ENCODE measurements at places on chromosomes 7 and 10.

DNA sequence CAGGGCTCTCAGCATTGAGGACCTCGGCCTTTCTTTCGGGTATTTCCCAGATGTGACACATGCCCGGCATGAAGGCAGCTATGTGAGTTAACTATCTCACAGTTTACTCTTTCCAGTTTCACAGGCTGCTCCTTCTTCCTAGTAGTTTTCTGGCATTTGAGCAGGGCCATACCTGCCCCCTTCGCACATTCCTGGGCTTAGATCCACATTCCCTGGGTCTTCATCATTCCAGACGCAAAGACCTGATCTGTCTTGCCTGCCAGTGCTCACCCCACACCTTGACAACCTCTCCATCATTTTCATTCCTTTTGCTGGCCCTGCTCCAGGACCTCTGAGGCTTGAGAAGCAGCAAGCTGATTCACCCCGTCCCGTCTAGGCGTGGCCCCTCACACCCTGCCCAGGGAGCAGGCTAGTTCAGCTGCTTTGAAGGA is 227.5 kb downstream of the WDR11 start:
- DNase-seq: no peak

- no peak for DNase-seq
Observed at GRCh38 chr7:51592842-51593599, 276.4 kb upstream of the COBL start.

GRCh38 chr7:85489498-85489897 is 302.6 kb upstream of the SEMA3D start:
- DNase-seq: no peak

GRCh38 chr10:33506391-33506790 is 171.9 kb upstream of the NRP1 start:
- DNase-seq: no peak

- DNase-seq: no peak
Observed at GRCh38 chr10:718143-718700, 28.8 kb upstream of the DIP2C start.

- DNase-seq: no peak
Observed at GRCh38 chr10:30051220-30051619, 8.2 kb downstream of the JCAD start.

GRCh38 chr7:92988051-92988450 is 129.7 kb downstream of the SAMD9 start:
- DNase-seq: no peak

DNA sequence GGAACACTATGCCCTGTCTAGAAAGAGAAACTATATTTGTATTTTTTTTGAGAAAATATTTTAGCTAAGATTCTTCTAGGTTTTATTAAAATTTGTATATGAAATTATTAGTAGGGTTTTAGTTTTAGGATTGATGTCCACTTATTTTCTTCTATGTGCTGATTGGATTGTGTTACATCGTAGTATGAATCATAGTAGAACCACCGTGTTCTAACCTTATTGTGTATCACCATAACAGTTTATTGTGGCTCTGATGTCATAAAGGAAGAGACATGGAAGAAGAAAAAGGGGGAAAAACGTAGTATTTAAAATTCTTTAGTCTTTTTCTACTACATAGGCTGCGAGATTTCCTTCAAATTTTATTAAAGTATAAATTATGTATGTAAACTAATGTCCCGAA is 1.9 kb downstream of the AGBL3 start:
- DNase-seq: no peak

DNA sequence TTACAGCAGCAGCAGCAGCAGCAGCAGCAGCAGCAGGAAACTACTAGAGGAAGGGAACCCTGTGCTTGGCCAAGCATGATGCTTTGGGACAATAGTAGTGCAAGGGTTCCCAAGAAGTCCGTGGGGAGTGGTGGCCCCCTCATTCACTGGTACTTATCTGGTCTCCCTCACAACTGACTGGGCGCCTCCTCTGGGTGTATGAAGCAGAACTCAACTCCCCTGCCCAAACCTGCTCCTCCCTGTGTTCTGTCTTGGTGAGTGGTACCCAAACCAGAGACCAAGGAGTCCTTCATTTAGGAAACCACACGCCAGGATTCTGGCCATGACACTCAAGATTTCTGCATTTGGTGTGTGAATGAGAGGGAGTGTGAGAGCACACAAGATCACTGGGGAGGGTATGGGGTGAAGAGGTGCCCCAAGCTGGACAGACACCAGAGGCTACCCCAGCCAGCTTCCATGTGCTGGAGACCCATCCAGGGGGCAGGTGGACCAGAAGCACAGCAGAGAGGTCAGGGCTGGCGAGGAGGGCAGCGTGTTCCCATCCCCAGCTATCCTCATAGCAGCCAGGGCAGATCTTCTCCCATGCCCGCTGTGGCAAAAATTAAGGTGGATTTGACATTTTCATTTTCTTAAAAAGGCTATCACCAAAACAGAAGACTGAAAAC is 10.6 kb upstream of the ZNF777 start:
- no peak for DNase-seq

- DNase-seq: no peak
Observed at GRCh38 chr7:86931439-86931838, 128.0 kb downstream of the ELAPOR2 start.

- DNase-seq: no peak
Observed at GRCh38 chr7:106737202-106737562, 76.2 kb upstream of the CCDC71L start.

- no peak for DNase-seq
Observed at GRCh38 chr10:48453451-48454301, 147.2 kb downstream of the MAPK8 start.

DNA sequence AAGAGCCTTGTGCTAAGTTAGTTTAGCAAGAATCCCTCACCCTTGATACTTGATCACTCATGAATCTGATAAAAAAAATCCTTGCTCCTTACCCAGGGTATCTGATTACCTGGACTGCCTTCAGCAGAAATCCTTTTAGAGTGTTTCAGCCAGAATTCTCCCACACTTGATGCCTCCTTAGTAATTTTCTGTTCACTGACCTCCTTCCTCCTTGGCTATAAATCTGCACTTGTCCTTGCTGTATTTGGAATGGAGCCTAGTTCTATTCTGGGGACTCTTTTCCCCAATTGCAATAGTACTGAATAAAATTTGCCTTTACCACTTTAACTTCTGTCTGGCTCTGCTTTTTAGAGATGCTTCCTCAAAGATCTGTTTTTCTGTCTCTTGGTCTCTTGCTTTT is 84.9 kb downstream of the RPS24 start:
- no peak for DNase-seq
